Esophagus mucosa (tissue), 1 donor: ENCODE measurements at places on chromosomes 5 and 9.

DNA sequence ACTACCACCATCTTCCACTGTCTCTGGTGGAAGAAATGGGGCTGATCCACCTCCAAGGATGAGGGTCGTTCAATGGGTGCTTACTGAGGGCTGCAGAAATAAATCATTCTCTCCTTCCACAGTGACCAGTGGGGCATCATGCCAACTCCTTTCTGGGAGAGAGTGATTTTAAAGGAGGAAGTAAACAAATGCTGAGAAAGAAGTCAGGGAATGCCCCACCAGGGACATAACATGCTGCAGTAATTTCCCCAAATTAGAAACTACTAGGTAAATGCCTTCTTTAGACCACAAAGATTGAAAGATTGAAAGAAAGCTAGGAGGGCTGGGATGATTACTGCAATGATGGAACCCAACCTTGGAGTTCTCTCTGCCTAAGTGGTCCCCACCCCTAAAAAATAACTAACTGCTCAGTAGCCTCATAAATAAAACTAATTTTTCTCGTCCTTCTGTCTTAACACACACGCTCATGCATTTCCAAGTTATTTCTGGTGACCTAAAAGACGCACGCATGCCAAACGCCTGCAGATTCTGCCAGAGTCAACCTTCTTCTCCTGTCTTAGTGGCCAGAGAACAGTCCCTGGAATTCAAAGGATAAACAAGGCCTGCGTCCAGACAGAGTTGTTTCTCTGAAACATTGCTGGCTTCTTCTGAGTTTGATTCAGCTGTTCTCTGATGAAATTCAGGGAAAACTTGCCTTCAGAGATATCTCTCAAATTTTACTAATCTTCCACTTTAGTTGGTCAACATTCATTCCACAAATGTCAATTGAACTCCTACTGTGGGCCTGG lies 250.0 kb downstream of the NR3C1 start:
- ATAC-seq = no peak

DNA sequence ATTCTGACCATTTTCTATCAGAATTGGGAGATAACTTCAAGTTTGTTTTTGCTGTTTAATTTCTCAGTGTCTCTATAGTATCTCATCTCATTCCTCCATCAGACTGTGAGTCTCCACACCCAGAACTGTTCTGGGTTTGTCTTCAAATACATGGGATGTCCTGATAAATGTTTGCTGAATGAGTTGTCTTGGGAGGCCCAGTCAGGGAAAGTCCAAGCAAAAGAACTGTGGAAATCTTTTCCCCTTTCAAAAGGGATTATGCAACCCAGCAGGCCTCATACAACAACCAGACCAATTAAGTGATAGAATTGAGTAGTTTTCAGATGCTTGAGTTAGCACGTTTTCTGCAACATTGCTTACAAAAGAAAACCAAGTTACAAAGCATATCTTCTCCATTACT lies 324.4 kb downstream of the BRINP1 start:
- no peak for ATAC-seq

DNA sequence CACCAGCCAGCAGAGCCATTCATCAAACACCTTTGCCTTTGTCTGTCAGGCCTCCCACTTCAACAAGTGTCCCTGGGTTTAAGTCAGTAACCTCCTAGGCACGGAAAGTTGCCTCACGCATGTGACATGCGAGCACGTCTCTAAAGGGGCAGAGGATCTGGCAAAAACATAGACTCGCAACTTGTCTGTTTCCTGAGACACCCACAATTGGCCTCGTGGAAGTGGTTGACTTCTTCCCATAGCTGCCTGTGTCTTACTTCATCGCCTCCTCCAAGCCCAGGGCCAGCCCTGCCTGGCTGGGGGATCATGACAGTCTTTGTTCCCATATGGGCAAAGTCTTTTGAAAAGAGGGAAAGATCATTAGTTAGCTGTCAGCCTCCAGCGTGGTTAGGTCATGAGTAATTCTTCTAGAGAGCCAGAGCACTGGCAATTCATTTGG lies 35.5 kb upstream of the GLRX start:
- ATAC-seq = peak; percentile 79

- no peak for ATAC-seq
Observed at GRCh38 chr9:100134731-100135130, 35.7 kb downstream of the INVS start.

GRCh38 chr9:77810637-77811119 lies 162.6 kb upstream of the GNA14 start:
- ATAC-seq = no peak

DNA sequence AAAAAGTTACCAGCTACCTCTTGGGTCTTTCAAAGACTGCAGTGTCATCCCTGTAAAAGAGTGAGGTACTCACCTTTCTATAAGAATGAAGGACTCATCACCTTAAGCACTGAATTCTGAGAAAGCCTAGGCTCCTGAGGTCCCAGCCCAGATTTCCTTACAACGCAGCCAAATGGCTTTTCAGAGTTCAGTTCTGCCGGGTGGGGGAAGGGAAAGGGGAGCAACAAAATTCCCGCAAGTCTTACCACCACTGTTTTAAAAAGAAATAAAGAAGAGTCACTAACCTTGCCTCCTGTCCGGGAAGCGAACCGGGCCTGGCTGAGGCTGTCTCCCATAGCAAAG lies 373 bp downstream of the ADAMTS12 start:
- no peak for ATAC-seq

GRCh38 chr5:145697251-145697990 lies 137.7 kb downstream of the PRELID2 start:
- no peak for ATAC-seq

- ATAC-seq = no peak
Observed at GRCh38 chr5:150254774-150255173, 34.8 kb downstream of the CAMK2A start.

- no peak for ATAC-seq
Observed at GRCh38 chr9:88990041-88990728, 1.1 kb upstream of the S1PR3 start.

GRCh38 chr5:167614294-167615021 lies 677.0 kb upstream of the WWC1 start:
- ATAC-seq = no peak
